ENCODE measurements at places on chromosomes 4 and X.

GRCh38 chr4:48445704-48446103, 37.4 kb upstream of the SLC10A4 start:
- peak; percentile 15 for DNase-seq

- peak; percentile 98 for DNase-seq
Measured at GRCh38 chr4:137510557-137511265, 21.6 kb downstream of the PCDH18 start.

DNA sequence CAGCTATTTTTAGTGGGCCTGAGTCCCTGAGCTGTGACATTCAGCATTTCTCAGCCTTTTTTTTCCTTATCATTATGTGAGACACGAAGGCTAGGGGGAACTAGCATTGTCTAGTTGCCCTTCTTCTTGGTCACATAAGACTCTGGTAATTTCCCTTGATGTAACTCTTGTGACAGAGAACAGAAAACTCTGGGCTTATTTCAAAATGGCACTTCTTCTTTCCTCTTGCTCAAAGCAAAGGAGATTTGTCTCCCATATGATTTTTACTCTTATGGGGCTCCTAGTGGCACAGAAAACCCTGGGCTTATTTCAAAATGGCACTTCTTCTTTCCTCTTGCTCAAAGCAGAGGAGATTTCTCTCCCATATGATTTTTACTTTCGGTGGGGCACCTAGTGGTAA, 14.7 kb downstream of the ATXN3L start:
- DNase-seq, result no peak

- no peak for DNase-seq
Measured at GRCh38 chr4:24933684-24934275, 20.9 kb upstream of the CCDC149 start.

GRCh38 chr4:2320746-2321145, 58.8 kb upstream of the MXD4 start:
- DNase-seq, result no peak

- DNase-seq, result peak; percentile 40
Measured at GRCh38 chrX:40153345-40154249, 55.8 kb upstream of the BCOR start.

DNA sequence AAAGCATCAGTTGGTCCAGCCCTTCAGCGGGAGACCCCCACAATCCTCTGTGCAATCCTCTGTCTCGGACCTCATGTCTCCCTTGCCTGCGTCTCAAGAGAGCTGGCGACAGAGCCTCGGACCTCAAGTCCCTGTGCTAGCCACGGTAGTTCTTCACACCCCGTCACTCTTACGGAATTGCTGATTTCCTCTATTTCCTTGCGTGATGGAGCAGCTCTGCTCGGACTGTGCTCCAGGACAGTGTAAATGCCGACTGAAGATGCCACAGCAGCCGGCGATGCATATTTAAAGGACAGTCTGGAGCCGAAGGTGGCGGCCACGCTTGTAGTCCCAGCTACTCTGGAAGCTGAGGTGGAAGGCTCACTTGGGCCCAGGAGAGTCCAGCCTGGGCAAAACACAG, 1.9 kb downstream of the GRK4 start:
- no peak for DNase-seq

DNA sequence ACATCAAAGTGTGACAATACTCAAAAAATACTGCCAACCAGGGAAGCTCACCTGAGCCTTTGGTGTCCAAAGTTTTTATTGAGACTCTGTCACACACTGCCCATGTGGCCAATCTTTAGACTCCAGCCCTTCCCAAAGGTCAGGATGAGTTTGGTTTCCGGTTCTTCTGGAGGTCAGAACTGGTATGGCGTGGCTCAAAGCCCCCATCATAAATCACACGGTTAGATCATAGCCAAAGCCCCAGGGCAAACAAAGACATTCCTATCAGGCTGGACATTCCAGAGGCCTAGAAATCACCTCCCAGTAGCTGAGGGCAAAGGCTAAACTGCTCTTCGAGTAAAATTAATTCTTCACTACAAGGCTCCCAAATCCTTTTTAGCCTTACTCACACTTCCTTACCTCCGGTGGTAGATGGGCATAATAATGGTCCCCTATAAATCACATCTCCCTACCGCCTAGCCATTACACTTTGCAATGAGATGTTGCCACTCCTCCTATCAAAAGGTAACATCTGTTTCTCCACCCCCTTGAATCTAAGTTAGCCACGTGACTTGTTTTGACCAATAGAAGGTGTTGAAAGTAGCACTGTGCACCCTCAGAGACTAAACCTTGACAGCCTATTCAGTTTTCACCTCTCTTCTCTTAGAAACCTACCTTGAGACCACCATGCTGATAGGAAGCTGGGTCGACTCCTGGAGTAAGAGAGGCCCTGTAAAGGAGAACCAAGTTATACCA, 137.8 kb upstream of the DUSP21 start:
- DNase-seq, result no peak

GRCh38 chrX:118723376-118723775, 4.0 kb upstream of the IL13RA1 start:
- no peak for DNase-seq

DNA sequence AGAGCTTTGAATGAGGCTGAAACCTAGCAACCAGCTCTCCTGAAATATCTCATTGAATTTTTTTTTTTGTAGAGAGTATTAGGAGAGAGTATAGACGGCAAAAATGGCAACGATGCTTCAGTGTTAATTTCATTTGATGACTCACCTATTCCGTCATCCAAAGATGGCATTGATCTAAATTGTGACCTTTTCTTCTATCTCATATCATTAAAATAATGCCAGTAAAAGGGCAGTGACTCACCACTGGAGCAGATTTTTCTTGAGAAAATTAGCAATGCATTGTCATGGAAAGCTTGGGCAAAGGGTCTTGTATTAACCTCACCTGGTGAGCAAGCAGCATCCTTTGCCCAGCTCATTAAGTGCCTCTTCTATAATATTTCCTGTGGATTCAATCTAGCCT, 19.6 kb downstream of the VMA21 start:
- DNase-seq, result no peak

- peak; percentile 95 for DNase-seq
Measured at GRCh38 chr4:177573507-177573906, 131.3 kb upstream of the AGA start.

DNA sequence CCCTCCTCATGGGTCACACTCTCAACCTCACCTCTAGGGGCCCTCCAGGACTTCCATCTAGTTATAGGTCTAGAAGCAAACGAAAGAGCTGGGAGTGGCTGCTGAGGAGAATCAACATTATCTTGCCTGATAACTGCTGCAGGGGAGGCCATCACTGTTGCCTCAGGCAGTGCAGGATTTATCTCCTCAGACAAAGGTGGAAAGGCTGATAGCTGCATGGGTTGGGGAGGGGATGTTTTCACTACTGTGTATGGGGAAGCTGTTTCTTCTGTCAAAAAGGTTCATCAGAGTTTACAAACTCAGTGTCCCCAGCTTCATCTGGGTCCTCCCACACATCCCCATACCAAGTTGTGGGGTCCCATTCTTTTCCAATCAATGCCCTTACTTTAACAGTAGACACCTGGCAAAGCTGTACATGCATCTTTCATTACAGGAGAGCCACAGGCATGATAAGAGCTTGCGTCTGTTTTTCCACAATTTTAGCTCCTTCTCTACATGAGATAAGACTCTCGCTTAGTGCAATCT, 17.6 kb upstream of the PRDM8 start:
- no peak for DNase-seq

- no peak for DNase-seq
Measured at GRCh38 chrX:129609395-129609794, 45.4 kb downstream of the APLN start.

- DNase-seq, result peak; percentile 98
Measured at GRCh38 chr4:76821641-76822040, 76.3 kb downstream of the SOWAHB start.

DNA sequence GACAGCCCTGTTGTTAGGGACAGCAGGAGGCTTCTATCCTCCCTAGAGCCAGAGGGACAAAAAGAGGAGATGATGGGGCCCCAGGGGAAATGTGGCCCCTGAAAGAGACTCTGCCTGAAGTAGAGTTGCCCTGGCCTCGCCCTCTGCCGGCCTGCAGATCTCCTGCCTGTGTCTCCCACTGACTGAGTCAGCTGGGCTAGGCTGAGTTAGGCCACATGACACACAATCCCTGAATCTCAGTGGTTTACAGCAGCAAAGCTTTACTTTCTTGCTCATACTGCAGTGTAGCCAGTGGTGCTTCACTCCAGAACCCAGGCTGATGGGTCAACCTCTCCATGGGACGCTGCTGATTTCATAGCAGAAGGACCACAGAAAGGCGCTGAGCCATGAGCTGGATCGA, 23.5 kb downstream of the DRD5 start:
- no peak for DNase-seq

- no peak for DNase-seq
Measured at GRCh38 chr4:147943159-147943638, 211.3 kb downstream of the ARHGAP10 start.

DNA sequence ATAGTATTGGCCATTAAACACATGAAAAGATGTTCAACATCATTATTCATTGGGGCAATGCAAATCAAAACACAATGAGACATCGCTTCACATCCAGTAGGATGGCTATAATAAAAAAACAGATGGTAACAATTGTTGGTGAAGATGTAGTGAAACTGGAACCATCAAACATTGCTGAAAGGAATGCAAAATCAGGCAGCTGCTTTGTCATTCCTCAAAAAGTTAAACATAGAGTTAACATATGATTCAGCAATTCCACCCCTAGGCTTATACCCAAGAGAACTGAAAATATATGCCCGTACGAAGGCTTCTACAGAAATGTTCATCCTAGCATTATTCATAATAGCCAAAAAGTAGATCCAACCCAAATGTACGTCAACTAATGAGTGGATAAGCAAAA, 144.0 kb upstream of the NAP1L5 start:
- DNase-seq, result peak; percentile 84

DNA sequence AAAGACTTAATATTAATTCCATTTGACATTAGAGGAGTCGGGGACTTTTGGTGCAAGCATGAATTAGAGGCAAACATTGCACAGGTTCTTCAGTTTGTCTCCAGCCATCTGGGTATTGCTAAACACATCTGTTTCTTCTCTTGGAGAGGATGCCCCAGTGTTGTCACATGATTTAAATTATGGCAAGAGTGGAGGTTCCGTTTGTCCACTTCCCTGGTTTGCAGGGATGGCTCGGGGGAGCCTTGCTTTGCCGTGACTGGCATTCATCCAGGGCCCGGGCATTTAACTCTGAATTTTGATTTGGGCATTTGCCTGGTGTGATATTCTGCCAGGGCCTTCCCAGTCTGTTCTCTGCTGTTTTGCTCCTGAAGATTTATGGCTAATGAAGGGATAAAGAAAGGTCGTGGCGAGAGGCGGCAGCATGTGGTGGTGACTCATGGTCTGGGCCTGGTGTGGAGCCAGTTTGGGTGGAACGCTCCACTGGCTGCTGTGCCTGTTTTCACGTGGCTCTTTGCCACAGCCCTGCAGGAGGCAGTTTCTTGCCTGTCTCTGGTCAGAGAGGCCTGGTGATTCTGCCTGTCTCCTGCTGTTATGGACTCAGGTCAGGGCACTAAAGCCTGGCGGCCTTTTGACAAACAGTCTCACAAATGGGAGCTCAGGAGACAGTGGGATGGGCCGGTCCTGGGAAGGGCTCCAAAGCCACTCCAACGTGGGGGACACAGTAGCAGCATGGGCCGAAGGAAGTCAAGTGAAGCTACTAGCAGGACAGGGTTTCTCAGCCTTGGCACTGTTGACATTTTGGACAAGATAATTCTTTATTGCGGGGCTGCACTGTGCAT, 99.4 kb upstream of the PGRMC2 start:
- DNase-seq, result peak; percentile 99

GRCh38 chr4:99088023-99088449, 552 bp downstream of the ADH5 start:
- peak; percentile 67 for DNase-seq

GRCh38 chrX:13109817-13110216, 65.4 kb upstream of the FAM9C start:
- DNase-seq, result peak; percentile 41

DNA sequence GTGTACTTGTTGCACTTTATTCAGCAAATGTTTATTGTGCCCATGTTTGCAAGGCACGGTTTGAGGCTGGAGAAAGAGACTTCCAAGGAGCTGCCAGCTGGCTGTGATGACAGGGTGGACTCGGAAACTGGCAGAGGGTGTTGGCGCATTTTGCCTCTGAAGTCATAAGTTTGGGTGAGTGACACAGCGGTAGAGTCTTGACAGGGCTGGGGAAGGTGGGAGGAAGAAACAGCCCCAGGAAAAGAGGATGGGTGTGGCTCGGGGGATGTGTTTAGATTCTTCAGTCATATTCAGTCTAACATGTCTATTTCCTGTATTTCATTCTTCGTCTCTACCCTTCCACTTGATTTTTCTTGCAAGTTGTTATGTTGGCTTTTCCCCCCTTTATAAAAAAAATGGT, 77.0 kb upstream of the STOX2 start:
- no peak for DNase-seq

- DNase-seq, result no peak
Measured at GRCh38 chr4:37615720-37616063, 70.5 kb downstream of the RELL1 start.

- DNase-seq, result no peak
Measured at GRCh38 chr4:90798948-90799347, 671.8 kb downstream of the CCSER1 start.

Measured in fibroblast of upper back skin (primary cell).